ENCODE measurements at places on chromosomes 12 and 14.

- no peaks in the 10 kb centered on the region for H3K27me3 ChIP-seq
- H3K36me3 ChIP-seq: peaks cover 37% of the 10 kb centered on the region
- no peak overlapping the region for H3K4me3 ChIP-seq
Observed at GRCh38 chr14:102728501-102728900, 48.7 kb upstream of the TRAF3 start.

GRCh38 chr12:80710727-80711449 is 3.5 kb downstream of the MYF6 start:
- no peak for DNase-seq
- H3K27ac ChIP-seq: no peak overlapping the region
- no peak overlapping the region for H3K4me3 ChIP-seq
- no peaks in the 10 kb centered on the region for H3K4me1 ChIP-seq
- peaks cover 12% of the 10 kb centered on the region for H3K27me3 ChIP-seq
- no peaks in the 10 kb centered on the region for H3K36me3 ChIP-seq

DNA sequence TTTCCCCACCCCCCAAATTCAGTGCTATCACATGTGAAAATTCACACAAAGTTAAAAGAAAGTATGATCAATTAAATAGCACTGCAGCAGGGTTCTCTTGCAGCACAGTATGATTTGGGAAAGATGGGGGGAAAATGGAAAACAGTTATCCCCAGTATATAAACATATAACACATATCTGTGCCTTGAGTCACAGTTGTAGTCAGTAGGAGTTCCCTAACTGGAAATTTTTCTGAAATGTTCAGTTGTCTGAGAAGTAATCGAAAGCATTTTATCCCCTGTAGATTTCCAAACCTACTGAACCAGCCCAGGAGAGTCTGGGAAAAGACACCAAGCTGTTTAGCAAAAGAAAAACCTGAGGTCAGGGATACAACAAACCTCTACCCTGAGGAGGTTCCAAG is 47.0 kb downstream of the C12orf50 start:
- H3K4me1 ChIP-seq: no peaks in the 10 kb centered on the region
- H3K27me3 ChIP-seq: peaks cover 21% of the 10 kb centered on the region
- H3K4me3 ChIP-seq: no peak overlapping the region
- no peak overlapping the region for H3K27ac ChIP-seq

GRCh38 chr12:124631681-124632256 is 64.4 kb upstream of the NCOR2 start:
- H3K4me3 ChIP-seq: no peak overlapping the region
- peaks cover 11% of the 10 kb centered on the region for H3K4me1 ChIP-seq
- DNase-seq: no peak
- no peak overlapping the region for H3K27ac ChIP-seq
- H3K27me3 ChIP-seq: peaks cover 16% of the 10 kb centered on the region

DNA sequence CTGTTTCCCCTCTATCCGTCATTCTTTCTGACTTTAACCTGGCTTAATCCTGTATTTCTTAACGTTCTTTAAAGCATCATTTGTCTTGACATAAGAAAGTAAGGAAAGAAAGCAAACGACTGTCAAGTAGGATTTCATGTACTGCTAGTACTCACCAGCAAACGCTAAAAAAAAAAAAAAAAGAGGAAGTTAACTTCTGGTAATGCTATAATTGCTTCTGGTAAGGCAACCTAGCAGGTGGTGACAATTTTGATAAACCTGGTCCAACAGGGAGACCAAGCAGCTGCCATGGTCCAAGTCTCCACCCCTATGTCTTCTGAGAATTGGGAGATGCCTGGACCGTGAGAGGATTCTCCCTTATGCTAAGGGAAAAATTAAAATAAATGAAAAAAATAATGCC is 306.6 kb downstream of the DAD1 start:
- H3K27ac ChIP-seq: no peak overlapping the region
- no peaks in the 10 kb centered on the region for H3K36me3 ChIP-seq
- no peak for DNase-seq
- no peaks in the 10 kb centered on the region for H3K4me1 ChIP-seq

DNA sequence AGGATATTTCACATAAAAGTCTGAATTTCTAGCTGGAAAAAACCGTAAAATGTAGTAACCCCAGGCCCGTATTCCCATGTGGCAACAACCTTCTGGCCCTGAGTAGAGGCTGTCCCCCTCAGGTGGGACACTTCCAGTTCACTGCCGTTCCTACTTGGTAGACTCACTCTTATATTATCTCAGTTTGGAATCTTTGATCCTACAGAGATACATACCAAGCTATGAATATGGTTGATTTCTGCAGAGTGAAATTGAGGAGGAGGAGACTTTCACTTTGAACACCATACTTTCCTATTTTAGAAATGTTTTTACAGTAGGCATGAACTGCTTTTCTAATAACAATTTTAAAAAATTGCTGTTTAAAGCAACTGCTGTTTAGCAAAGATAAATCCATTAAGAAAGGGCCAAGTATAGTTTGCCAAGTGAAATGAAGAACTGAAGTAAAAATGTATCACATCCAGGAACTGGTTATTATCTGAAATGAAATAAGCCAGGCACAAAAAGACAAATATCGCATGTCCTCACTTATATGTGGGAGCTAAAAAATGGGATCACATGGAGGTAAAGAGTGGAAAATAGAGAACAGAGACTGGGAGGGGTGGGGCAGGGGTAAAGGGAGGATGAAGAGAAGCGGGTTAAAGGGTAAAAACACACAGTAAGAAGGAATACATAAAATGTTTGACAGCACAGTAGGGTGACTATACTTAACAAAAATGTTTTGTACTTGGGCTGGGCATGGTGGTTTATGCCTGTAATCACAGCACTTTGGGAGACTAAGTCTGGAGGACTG is 92.8 kb upstream of the METAP2 start:
- no peak overlapping the region for H3K27ac ChIP-seq
- no peak overlapping the region for H3K4me3 ChIP-seq
- H3K27me3 ChIP-seq: no peaks in the 10 kb centered on the region
- no peak for DNase-seq
